Effector memory CD8-positive, alpha-beta T cell (primary cell): ENCODE measurements at places on chromosomes 3 and 15.

DNA sequence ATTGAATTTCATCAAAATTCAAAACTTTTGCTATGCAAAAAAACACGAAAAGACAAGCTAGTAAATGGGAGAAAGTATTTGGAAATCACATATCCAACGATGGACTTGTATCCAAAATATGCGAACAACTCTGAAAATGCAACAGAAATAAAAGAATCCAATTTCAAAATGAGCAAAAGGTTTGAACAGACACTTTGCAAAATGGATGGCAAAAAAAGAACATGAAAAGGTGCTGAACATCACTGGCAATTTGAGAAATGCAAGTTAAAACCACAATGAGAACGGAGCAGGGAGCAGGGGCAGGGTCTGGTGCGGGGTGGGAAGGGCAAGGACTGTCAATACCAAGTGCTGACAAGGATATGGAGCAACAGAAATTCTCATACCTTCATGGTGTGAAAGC, 23.1 kb upstream of the FOXP1 start:
- no peak for DNase-seq

DNA sequence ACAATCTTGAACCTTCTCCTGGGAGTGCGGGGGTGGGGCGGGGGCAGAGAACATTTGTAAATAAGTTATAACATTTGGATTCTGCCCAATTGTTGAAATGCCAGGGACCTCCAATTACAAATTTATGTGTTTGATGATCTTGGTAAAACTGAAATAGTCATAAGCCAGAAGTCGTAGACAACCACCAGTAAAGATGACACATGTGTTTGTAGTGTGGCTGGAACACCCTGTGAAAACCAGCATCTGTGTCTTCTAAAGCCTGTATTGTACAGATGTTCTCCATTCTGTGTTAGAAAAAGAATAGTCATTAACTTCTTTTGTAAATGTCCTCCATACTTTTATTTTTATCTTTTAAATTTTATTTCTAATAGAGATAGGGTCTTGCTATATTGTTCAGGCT, 61.8 kb downstream of the ARIH1 start:
- no peak for DNase-seq

GRCh38 chr15:28932361-28932760, 46.6 kb downstream of the APBA2 start:
- no peak for DNase-seq

DNA sequence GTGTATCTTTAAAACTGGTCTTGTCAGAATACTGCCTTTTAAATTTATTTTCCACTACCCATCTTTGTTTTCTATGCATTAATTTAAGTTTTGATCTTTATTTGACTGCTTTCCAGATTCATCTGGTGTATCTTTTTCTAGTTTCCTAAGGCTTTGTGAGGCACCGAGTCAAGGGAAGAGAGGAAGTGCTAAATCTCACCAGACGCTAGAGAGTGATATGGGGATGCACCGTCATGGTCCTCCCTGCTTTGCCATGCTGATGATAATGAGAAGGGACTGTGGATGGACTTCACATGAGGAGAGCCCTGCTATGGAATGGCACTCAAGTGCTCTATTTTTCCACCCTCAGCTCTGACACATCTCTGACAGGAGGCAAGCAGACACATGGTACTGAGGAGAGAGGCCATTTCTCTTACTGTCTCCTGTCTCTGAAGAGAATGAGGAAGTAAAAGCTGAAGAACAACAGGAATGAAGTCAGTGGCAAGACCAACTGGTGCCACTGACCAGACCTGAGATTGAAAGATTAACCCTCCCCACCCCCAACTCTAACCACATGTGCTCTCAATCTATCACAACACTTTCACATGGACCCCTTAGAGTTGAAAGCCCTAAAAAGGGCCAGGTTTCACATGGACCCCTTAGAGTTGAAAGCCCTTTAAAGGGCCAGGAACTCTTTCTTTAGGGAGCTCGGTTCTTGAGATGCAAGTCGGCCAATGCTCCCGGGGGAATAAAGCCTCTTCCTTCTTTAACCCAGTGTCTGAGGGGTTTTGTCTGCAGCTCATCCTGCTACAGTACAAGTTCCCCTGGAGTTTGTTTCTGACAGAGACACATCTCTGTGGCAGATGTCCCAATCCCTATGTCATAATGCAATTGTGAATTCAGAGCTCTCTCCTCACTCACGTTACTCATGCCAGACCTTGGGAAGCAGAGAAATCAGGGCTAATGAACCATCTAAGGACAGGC, at the start of gene IQCF2:
IQCF2 (plus strand) TSS at position 913 of the 963 bp plus-strand sequence. CDS start 52 bp downstream, outside the sequence.
- no peak for DNase-seq

DNA sequence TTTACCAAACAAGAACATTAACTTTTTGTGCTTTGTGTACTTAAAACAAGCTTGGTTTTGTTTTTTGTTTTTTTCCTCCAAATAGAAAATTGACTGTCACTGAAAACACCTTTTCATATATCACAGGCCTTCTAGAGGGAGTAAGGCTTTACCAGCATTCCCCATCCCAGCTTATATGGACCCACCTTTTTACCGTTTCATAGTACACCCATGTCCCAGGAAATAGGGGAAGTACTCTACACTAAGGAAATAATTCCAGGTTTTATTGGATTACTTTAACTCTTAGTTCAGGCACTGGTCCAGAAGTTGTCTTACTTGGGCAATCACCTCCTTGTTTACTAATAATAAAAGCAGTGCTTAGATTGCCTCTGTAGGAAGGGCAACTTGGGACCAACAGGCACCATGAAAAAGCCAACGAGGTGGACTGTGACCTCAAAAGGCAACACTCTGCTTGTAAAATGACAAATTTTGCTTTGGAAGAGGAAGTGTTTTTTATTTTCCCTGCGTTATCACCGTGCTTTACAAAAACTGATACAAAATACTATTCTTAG, 26.2 kb downstream of the HMG20A start:
- DNase-seq = no peak

GRCh38 chr15:66132251-66132816, 121.2 kb downstream of the MEGF11 start:
- DNase-seq = no peak

DNA sequence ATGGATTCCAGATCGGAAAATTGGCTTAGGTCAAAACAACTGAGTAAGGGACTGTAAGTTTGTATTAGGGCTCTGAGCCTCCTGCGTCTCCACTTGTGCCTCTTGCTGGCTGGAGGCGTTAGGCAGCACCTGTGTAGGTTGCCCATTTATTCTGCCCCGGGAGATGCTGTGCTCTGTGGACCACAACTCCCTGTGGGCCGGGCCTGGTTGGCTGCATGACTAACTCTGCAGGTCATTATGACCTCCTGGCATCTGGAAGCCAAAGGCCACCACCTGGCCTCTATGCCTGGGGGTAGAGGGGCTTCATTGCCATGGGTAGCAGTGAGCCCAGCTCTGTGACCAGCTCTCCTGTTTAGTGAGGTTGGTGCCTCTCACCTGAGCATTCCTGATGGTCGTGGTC, 36.0 kb upstream of the BDH1 start:
- no peak for DNase-seq

DNA sequence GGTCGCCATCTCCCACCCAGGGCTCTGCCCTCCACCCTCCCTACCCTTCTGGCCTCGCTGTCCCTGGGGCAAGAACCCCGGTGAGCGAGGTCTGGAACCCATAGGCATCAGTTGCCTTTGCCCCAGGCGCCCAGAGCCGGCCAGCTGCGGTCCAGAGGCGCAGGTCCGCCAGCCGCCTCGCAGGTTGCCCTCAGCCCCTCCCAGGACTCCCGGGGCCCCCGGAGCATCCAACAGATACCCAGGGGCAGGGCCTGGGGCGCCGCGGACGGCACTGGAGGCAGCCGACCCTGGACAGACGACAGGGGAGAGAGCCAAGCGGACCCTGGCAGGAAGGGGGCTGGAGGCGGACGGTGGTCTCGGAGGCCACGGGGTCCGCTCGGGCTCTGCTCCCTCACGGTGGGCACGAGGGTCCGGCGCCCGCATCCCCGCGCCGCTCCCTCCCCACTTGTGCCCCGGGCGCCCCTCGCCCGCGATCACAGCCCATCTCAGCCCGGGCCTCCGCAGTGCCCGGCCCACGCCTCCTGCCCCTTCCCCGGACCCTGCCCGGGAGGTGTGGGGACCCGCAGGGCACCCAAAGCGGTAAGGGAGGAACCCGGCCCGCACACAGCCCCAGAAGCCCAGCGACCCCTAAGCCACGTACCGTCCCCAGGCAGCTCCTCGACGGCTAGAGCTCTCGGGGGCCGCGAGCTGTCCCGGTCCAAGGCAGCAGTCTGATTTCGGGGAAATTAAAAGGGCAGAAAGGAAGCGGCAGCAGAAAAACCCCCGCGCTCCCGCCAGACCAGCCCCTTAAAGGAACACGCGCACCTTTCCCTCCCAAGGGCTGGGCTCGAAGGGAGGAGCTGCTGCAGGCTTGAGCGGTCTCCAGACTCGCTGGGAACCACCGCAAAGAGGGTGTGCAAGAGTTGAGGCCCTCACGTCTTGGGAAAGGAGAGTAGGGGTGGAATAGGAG, at the start of gene HAPLN3:
HAPLN3 (minus strand) TSS at position 726 of the 949 bp plus-strand sequence. CDS start 8,246 bp downstream, outside the sequence.
- peak; percentile 20 for DNase-seq

GRCh38 chr3:43288850-43289249, 2.5 kb downstream of the SNRK start:
- DNase-seq = no peak

DNA sequence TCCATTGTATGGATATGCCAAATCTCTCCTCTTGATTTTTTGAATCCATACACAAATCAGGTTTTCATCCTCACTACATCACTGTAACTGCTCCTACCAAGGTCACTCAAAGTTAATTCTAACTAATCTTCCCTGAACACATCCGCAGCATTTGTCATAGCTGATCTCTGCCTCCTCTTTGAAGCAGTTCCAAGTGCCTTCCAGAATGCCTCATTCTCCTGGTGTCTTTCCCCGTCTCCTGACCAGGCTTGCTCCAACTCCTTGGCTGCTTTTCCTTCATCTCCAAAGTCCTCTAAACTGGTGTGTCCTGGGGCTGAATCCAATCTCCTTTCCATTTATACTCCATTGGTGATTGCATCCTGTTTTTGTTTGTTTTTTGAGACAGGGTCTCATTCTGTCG, 26.8 kb downstream of the KLHDC8B start:
- no peak for DNase-seq

DNA sequence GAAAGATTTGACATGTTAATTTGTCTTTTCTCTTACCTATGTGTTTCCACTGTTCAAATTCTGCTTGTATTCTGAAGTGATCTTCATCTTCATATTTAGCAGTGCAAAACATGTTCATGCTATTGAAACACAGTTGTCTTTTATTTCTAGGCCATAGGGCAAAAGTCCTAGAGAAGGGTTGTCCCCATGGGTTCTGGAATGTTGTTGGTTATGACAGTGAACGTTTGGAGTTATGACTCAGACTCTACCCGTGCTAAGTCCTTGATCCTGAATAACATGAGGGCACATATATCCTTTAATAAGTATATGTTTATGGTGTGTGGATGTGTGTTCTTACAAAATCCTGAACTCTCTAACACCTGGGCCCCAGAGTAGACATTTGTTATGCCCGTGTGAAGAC, 23.0 kb upstream of the ARPP21 start:
- DNase-seq = no peak

DNA sequence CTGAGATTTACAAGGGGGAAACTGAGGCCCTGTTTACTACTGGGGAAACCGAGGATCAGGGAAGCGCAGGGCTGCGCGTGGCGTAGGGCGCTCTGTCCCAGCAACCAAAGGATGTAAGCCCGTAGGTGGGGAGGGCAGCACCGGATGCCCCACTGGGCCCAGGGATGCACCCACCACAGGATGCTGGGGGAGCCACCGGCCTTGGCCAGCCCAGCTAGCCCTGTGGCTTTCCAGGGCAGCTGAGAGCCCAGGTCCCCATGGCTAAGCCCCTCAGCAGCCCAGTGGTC, 33.4 kb downstream of the RPN1 start:
- DNase-seq = no peak

DNA sequence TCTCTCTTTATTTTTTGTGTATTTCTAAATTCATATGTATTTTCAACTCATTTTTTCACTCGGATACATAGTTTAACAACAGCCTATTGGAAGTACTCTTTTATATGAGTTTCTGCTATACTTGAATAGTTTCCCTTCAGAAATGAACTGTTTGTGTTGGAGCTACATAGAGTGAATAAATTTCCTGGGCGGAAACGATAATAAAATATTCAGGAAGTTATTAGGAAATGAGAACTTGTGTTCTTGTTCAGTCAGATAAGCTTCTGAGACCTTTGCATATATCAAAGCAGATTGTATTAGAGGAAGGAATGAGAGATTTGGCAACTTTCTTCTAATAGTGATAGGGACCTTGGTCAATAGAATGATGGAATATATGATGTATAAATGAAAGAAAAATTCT, 27.3 kb downstream of the NEO1 start:
- DNase-seq = no peak

DNA sequence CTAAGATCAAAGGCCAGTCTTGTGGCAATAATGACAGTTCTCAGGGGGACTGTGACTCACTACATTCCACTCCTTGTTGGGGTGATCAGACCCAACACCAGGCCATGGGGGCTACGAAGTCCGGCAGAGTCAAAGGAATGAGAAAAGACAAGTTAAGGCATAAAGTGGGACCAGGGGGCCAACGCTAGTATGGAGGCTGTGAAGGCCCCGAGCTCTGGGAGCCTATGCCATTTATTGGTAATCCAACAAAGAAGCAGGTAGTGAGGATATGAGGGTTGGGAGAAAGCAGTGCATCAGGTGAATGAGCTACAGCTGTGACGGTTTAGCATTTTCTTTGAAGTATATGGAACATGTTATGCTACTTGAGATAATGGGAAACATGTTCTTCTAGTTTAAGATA, 104.4 kb upstream of the C2CD4B start:
- DNase-seq = no peak

- DNase-seq = no peak
Measured at GRCh38 chr3:43695443-43695842, 4.7 kb downstream of the ABHD5 start.

DNA sequence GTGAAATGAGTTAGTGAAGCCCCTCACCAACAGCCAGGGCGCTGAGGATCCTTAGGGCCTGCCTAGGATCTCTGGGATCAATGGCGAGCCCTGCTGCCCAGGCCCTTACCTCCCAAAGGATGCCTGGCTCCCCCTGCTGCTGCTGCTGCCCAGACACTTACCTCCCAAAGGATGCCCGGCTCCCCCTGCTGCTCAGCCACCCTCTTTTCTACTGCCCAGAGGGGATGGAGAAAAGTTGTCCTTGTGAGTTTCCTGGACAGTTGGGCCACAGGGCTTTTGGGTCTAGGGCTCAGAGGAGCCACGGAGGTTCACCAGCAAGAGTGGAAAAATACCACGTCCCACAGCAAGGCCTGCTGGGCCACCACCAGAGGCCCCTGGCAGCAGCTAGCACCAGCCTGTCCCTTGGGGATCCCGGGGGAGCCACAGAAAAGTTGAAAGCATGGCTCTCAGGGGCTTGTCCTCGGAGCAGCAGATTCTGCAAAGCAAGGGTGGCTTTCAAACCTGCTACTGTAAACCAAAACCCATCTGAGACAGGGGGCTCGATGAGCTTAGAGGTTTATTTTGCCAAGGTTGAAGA, 59.4 kb downstream of the SLC6A6 start:
- DNase-seq = peak; percentile 26

- no peak for DNase-seq
Measured at GRCh38 chr3:172115787-172116186, 76.4 kb downstream of the FNDC3B start.
